Common myeloid progenitor, CD34-positive (primary cell): ENCODE measurements at places on chromosomes 1 and 21.
A peak's percentile ranks its signal among the peaks of the same experiment; 100 is the strongest.

DNA sequence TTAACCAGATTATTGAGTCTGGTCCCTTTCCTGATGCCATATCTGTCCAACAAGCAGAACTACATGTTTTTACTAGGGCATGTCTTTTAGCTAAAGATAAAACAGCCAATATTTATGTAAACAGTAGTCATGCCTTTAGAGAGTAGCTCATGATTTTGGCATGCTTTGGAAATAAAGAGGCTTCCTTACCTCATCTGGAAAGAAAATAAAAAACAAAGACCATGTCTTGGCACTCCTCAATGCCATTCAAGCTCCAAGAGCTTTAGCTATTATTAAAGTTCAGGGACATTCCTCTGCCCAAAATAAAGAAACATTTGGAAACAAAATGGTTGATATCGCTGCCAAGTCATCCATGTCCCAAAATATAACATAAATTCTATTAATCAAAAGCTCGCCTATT, 202.4 kb downstream of the URB2 start:
- DNase-seq: no peak

DNA sequence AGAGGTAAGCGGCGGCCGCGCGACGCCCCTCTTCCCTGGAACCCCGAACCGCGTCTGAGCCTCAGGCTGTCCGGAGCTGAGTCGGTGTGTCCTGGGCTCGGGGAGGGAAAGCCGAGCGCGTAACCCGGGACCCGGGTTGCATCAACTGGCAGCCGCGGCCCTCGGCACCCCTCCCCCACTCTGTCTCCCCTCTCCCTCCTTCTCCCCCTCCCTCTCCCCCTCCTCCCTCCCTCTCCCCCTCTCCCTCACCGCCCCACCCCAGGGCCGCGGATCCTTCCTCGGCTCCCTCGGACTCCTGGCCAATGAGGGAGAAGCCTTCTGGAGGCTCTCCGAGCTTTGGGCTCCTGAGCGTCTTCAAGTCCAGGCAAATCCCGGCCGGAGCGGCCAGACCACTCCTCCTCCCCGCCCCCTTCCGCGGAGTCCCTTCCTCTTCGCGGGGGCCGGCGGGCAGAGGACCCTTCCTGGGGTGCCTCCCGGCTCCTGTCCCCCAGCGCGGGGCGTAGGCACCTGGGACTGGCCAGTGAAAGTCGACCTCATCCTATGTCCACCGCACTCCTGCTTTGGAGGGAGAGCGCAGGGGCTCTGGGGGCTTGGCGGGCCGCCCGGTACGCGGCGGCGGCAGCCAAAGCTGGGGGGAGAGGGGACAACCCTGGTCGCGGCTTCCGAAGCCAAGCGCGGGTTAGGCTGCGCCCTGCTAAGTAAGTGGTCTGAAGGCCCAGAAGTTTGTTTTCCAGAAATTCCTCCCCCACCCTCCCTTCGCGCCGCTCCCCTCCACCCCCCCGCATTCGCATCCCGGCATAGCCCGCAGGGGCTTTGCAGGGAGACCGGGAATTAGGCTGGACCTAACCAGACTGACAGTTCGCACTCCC, 850 bp downstream of the SESN2 start:
- peak; percentile 46 for DNase-seq

DNA sequence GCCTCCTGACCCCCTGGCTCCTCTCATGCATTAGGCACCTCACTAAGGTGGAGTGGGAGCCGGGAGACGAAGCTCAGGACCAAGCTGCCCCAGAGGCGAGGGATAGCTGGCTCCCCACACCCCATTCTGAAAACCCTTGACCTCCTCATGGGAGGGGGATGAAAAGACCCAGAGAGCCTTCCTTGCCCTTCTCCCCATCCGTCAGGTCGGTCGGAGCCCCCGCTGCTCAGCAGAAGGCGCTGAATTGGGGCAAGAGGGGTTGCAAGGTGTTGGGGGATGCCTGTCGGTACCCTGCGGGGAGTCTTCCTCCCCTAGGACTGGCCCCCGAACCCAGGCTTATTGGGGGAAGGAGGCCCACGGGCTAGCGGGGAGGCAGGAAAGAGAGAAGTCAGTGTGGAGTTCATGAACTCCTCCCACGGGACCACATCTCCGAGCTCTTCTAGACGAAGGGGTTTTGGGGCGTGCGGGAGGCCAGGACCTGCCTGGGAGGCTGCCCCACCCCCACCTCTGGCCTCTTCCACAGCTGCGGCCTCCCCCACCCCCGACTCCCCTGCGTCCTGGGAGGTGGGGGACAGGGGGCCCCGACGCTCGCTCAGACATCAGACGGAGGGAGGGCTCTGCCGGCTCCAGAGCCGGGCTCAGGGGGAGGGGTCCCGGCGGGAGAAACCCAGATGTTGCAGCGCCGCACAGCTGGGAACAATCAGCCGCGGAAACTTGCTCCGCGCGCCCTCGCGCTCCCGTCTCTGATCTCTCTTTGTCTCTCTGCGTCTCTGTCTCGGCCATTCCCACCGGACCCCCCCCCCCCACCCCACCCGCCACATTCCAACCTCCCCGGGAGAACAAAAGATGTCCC, 719 bp downstream of the MFAP2 start:
- no peak for DNase-seq

DNA sequence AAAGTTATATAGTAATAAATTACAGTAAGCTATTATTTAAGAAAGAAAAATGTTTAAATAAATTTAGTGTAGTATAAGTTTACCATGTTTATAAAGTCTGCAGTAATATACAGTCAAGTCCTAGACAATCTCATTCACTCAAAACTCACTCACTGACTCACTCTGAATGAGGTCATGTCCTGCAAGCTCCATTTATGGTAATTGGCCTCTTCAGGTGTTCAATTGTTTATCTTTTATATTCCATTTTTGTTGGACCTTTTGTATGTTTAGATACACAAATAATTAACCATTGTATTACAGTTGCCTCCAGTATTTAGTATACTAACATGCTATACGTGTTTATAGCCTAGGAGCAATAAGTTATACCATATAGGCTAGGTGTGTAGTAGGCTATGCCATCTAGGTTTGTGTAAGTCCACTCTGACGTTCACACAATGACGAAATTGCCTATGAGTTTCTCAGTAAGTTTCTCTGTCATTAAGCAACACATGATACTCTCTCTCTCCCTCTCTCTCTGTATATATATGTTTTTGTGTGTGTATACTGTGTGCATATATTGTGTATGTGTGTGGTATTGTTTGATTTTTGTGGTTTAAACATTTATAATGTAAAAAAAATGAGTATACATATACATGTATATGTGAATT, 161.2 kb downstream of the NCAM2 start:
- DNase-seq: no peak

- no peak for DNase-seq
These were observed 45.7 kb upstream of the ANGPTL1 start for GRCh38 chr1:178916448-178917174.

DNA sequence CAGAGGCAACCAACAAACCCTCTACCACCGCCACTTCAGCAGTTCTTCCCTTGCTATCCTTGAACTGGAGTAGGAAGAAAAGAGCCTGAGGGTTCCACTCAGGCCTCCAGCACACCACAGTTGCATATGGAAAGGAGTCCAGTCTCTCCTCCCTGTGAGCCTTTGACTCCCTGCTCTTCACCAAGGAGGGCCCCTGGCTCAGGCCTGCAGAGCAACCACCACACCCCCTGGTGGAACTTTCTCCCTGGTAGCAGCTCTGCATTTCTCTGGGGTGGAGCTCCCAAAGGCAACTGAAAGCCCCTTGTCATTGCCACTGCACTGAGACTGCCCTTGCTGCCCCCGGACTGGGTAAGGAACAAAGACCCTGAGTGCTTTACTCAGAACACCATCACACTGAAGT, 1021.5 kb upstream of the ADGRL2 start:
- no peak for DNase-seq

DNA sequence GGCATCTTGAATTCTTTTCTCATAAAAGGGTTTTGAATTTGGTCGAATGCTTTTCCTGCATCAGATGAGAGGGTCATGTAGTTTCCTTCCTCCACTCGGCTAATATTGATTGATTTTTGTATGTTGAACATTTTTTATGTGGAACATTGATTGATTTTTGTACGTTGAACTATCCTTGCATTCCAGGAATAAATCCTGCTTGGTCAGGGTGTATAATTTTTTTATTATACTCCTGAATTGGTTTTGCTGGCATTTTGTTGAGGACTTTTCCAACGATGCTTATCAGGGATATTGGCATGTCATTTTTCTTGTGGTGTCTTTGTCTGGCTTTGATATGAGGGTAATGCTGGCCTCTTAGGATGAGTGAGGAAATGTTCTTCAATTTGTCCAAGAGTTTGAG, 8.5 kb downstream of the TMEM240 start:
- DNase-seq: peak; percentile 26

GRCh38 chr1:243407284-243408018, 151.6 kb downstream of the SDCCAG8 start:
- DNase-seq: peak; percentile 16

DNA sequence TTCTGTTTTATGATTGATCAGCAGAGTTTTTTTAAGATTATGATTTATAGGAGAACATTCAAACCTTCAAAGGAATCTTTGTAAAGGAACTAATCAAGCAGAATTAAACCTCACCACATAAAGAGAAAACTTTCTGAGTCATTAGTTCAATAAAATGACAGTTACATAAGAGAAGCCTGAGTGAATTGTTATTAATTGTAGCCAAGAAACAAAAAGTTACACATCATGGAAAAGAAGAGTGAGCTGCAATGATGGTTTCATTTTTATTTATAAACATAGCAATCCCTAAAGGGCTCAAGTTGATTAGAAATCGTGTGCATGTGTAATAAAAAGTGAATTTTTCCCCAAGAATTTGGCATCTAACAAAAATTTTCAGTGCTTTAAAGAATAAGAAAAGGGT, 731.4 kb downstream of the LTN1 start:
- no peak for DNase-seq

DNA sequence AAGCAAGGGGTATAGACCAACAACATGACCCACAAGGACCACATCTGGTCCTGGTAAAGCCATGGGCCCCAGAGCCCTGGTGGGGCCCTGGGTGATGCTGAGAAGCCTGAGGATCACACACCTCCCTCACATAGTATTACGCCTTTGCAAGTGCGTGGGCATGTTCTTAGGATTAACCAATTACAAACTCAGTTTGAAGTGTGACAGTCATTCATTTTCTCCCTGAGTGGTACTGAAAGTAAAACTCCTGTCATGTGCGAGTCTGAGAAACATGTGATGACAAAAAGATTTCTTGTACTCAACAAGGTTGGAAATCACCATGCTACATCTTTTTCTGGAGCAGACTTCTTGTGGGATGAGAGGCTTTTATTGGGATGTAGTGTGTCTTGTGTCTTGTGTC, 315.3 kb upstream of the DUSP10 start:
- no peak for DNase-seq

DNA sequence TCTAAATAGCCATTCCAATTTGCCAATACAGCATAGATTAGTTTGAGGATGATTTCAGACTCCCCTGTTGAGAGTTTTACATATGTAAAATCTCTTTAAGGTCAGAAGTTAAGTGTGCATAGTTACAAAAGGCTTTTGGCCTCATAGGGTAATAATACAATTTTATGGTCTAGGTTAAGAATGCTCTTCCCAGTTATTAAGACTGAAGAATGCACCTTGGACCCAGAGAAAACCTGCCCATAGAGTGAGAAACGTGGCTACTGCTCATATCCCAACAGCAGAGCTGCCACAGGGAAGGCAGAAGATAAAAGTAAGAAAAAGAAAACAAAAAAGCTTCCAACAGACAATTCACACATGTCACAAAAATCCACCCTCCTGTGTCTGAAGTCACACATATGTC, 255.9 kb downstream of the LMO4 start:
- DNase-seq: no peak

DNA sequence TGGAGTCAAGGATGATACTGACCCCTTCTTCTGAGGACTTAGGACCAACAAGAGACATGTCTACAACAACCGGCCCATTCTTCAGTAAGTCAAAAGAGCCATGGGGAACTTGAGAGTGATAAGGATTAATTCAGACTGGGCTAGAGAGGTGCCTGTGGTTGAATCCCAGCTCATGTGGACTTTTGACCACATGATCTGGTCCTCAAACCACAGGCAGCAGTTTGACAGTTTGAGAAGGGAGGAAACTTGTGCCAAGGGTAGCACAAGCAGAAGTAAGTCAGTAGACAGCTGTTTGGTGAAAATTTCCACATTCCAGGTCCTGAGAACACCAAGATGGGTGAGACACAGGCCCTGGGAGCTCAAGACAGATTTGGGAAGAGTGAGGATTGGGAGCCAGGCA, 19.8 kb downstream of the SH3BP5L start:
- DNase-seq: no peak

DNA sequence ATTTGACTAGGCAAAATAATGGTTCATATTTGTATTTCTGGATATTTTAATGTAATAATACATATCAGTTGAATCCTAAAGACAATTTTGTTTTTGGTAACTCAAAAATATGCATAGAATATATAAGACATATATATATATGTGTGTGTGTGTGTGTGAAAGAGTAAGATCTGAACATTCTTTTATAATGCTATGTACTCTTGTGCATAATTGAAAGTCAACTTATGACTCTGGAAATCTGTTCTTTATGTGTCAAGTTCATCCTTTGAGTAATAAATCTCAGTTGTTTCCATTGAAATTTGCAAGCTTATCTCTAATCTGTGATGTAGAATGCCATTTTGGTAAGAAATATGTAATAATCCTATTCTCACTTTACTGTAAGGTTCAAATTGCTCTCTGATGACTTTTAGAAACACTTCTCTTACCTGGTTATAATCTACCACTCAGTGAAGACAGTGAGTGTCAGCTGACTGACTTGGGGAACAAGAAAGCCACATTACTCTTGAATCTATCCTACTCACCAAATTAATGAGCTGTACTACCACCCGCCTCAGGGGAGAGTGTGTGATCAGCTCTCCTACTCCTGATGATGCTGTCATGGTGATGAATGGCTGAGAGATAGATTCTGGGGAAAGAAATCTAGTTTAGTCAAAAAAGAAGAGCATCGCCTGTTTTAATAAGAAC, 15.0 kb upstream of the NEK7 start:
- no peak for DNase-seq

DNA sequence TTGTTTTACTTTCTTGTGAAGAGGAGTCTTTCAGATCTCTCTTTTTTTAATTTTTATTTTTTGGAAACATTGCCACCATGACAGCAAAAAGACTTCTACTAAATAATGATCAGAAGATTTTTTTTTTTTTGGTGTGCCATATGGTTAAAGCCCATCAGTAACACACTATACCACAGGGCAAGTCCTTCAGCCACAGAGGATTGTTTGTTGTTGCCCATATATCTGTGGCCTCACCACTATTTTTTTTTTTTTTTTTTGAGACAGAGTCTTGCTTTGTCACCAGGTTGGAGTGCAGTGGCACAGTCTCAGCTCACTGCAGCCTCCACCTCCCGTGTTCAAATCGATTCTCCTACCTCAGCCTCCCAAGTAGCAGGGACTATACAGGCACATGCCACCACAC, 29.2 kb downstream of the UAP1 start:
- DNase-seq: no peak

DNA sequence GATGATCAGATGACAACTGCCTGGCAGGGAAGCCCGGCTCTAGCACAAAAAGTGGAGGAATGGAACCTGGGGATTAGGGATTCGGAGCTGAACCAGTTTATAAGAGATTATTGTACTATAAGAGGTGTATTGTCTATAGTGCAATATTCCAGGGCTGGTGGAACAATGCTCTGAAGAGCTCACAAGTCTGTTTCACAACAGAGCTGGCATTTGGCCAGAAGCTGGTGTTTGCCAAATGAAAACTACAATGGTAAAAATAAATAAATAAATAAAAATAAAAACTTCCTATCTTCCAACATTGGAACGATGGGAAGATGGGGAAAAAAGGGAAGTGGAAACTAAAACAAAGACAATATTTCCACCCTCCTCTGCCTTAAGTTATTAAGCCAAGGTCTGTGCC, 73.5 kb downstream of the CHODL start:
- no peak for DNase-seq

- no peak for DNase-seq
These were observed 1.9 kb downstream of the MAP3K6 start for GRCh38 chr1:27364696-27365371.

- no peak for DNase-seq
These were observed 9.1 kb downstream of the MMEL1 start for GRCh38 chr1:2623571-2624337.
